Left renal pelvis (tissue), 4 donors: ENCODE measurements at places on chromosomes 11 and 22. TPM values are rescaled to one million over a fixed set of nuclear protein-coding genes. Genes with fewer than 3 reads are reported as not detected.

CAVIN3 gene
- polyA plus RNA-seq = 12.0 TPM

KDM4D gene
- 1.9 TPM for polyA plus RNA-seq

DNAJB13 gene
- 0.33 TPM for polyA plus RNA-seq

OR9I1 gene
- polyA plus RNA-seq = not detected

ALDH3B2 gene
- polyA plus RNA-seq = 4.2 TPM

PDGFB gene
- 8.3 TPM for polyA plus RNA-seq

RFPL3 gene
- not detected for polyA plus RNA-seq

PATE4 gene
- 0.15 TPM for polyA plus RNA-seq

LMO1 gene
- polyA plus RNA-seq = 0.84 TPM

TLCD5 gene
- 11.5 TPM for polyA plus RNA-seq

TUB gene
- 23.4 TPM for polyA plus RNA-seq

OR51B5 gene
- polyA plus RNA-seq = 0.43 TPM

DBX1 gene
- polyA plus RNA-seq = not detected

MYO7A gene
- 2.2 TPM for polyA plus RNA-seq

LZTR1 gene
- polyA plus RNA-seq = 52.6 TPM

- no peak for DNase-seq
These were observed 80.6 kb downstream of the RCN1 start for GRCh38 chr11:32171445-32171844.

GRCh38 chr11:118924591-118925585 lies 838 bp downstream of the BCL9L start:
- no peak for DNase-seq

- DNase-seq = no peak
These were observed 42.5 kb downstream of the GAB4 start for GRCh38 chr22:16965560-16965959.

DNA sequence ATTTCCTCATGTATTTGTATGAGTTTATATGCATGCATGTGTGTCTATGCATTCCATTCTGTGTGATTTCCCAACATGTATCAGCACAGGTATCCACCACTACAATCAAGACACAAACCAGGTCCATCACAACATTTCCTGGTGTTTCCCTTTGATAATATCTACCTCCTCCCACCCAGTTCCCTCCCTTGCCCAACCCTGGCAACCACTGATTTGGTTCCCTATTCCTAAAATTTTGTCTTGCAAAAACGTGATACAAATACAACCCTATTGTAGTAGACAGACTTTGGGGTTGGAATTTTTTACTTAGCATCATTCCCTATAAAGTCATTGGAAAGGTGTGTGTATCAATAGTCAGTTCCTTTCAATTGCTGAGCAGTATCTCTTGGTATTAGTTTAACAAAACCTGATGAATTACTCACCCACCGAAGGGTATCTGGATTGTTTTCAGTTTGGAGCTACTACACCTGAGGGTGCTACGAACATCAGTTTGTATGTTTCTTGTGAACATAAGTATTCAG lies 51.8 kb upstream of the IGLL5 start:
- no peak for DNase-seq

GRCh38 chr11:15903246-15903645 lies 453.1 kb downstream of the SOX6 start:
- no peak for DNase-seq

GRCh38 chr11:75481922-75482606 lies 43.7 kb downstream of the GDPD5 start:
- DNase-seq = no peak

GRCh38 chr11:65584723-65585171 lies 8.9 kb downstream of the EHBP1L1 start:
- no peak for DNase-seq

DNA sequence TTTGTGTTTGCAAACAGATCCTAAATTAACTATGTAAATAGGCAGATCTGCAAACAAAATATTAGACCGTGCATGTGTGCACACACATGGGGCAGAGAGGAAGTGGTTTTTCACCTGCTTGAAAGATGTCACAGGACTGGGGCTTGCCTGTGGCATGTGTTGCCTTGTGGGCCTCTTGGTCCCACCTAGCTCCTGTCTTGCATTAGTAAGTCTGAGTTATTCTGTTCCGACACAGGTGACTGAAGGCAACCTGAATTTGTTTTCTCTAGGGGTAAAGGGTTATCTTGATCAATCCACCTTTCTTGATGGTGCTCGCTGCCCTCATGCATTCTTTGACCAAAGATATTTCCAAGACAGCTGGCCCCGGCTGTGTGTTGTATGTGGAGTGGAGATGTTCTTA lies 667.5 kb downstream of the NTM start:
- no peak for DNase-seq

DNA sequence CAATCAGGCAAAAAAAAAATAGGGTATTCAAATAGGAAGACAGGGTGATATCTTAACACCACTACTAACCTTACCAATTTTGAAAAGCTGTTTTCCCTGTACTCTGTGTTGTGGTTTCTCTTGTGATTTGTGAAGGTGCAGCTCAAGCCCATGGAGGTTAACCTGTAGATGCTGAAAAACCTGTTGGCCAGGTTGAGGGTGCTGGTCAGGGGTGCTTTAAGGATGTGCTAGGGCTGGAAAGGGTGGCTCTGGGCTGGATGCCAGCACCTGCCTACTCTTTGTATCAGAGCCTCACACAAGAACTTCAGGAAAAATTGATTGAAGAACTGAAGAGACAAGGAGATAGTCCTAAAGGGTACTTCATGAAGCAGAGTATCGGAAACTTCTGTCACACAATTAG lies 18.3 kb upstream of the OR5M8 start:
- no peak for DNase-seq

GRCh38 chr22:37636949-37637273 lies 2.6 kb upstream of the SH3BP1 start:
- no peak for DNase-seq

GRCh38 chr11:128501632-128502549 lies 85.5 kb downstream of the ETS1 start:
- DNase-seq = no peak

DNA sequence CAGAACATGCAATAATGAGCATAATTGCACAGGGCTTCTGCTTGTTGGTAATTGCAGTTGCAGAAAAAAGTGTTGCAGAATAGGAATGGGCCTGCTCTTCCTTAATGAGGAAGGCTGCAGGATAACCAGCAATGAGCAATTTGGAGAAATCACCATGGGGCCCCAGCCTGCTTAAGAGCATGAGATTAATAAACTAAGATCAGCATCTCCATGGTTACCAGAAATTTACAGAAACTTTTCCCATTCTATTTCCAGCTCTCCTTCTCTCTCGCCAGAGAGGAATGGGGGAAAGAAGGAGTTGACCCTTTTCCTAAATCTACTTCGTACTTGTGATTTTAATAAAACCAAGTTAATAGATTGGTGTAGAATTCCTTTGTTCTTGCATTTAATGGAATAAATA lies 80.9 kb upstream of the CSNK2A3 start:
- no peak for DNase-seq

GRCh38 chr11:72069200-72069599 lies 11.1 kb downstream of the NUMA1 start:
- DNase-seq = no peak

- DNase-seq = no peak
These were observed 43.5 kb downstream of the CD44 start for GRCh38 chr11:35182317-35182939.

DNA sequence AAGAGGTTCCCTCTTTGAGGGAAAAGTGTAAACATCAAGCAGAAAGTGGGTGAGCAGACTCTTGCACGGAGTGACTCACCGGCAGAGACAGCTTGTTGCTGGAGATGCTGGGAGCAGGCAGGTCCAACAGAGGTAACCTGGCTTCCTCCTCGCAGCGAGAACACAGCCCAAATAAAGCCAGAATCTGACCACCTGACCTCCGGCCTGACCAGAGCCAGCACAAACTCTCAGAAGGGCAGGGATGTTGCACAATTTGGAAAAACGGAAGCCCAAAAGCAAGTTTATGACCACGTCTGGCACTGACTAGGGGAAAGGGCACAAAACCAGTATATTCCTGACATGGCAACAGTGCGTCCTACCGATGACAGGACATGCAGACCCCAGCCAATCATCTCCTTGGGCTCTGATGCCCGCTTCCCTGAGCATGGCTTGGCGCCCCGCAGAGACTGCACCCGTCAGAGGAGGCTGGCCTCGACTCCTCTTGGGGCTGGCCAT lies 5.4 kb downstream of the SMCO4 start:
- DNase-seq = no peak

DNA sequence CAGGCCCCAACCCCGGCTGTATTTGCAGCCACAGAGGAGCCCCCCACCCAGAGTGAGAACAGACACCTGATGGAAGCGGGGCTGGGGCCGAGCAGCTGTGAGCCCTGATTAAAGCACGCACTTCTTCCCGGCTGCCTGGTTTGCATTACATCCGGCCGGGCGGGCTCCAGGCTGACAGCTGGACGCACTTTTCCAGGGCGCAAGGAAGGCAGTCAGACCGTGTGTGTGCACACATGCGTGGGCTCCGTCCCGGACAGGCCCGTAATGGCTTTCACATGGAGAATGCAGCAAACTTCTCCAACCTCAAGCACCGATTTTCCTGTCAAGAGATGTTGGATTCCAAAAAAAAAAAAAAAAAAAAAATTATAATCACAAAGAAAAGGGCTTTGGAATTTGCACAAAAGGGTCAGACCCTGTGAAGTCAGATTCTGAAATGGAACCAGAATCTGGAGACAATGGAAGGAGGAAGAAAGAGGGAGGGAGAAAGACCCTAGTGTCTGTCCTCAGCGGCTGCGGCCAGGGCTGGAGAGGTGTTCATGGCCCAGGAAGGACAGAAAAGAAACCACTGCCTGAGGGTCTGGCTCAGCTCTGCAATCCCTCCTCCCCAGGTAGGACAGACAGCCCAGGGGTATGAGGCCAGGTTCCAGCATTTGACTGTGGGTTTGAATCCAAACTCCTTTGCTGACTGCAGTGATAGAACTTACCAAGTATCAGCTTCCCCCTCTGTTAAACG lies 365.5 kb downstream of the MN1 start:
- DNase-seq = no peak

- DNase-seq = peak; percentile 12
These were observed at the start of gene P4HA3 for GRCh38 chr11:74311352-74311926. TSS of gene P4HA3 (minus strand) at chr11:74311640. CDS start at chr11:74311611, 29 bp downstream.

GRCh38 chr11:110094298-110095285 lies 1.4 kb downstream of the ZC3H12C start:
- no peak for DNase-seq

DNA sequence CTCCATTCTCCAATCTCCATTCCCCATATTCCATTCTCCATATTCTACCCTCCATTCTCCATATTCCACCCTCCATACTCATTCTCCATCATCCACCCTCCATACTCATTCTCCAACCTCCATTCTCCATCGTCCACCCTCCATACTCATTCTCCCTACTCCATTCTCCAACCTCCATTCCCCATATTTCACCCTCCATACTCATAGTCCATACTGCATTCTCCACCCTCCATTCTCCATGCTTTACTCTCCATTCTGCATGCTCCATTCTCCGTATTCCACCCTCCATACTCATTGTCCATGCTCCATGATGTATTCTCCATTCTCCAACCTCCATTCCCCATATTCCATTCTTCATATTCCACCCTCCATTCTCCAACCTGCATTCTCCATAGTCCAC lies 44.3 kb upstream of the H19 start:
- DNase-seq = no peak

GRCh38 chr11:24005202-24005876 lies 491.5 kb upstream of the LUZP2 start:
- DNase-seq = no peak

GRCh38 chr11:114796954-114797721 lies 118.8 kb downstream of the NXPE2 start:
- DNase-seq = no peak

DNA sequence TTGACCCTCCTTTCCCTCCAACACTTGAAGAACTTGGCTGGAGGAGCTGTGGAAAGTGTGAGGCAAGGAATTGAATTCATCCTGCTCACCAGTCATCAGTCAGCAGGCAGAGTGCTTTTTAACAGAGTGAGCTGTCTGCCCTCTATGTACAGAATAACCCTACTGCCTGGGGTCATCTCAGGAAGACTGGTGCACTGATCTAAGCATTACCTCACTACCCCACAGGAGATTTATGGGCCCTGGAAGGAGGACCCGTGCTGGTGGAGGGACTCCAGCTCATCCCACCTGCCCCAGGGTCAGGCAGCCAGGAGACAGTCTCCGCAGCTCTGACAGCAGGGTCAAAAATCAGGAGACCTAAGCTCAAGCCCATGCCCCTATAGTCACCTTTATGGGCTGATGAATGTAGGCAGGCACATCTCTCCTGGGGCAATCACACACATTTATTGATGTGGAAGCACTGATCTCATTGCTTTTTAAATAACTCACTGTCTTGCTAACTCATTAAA lies 270.8 kb upstream of the SESN3 start:
- DNase-seq = no peak

GRCh38 chr22:50305923-50306566 lies 1.4 kb downstream of the PLXNB2 start:
- DNase-seq = peak; percentile 83

GRCh38 chr11:64455456-64456261 lies 96.7 kb downstream of the RPS6KA4 start:
- DNase-seq = no peak

GRCh38 chr11:133403900-133404299 lies 128.4 kb downstream of the OPCML start:
- no peak for DNase-seq

GRCh38 chr22:47540011-47540410 lies 777.6 kb downstream of the TBC1D22A start:
- DNase-seq = no peak

DNA sequence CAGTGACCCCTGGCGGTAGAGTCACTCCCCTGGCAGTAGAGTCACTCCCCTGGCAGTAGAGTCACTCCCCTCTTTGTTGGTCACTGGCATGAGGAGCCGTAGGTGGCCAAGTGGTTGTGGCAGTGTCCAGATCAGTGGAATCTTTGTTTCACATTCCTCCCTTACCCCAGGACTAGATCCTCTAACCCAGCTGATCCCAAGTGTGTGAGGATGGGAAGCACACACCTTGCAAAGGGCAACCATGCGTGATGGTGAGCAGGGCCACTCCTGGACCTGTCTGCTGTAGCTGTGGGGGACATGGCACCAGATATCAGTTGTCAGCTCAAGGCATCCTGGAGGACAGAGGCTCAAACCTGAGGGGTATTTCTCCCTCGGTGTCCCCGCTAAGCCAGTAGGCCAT lies 37.8 kb downstream of the OSBP2 start:
- no peak for DNase-seq

- DNase-seq = no peak
These were observed 58.4 kb downstream of the MPPED1 start for GRCh38 chr22:43470253-43470652.

GRCh38 chr11:19460718-19461405 lies 220.1 kb upstream of the E2F8 start:
- DNase-seq = no peak
